ENCODE measurements at places on chromosomes 7 and 10.

DNA sequence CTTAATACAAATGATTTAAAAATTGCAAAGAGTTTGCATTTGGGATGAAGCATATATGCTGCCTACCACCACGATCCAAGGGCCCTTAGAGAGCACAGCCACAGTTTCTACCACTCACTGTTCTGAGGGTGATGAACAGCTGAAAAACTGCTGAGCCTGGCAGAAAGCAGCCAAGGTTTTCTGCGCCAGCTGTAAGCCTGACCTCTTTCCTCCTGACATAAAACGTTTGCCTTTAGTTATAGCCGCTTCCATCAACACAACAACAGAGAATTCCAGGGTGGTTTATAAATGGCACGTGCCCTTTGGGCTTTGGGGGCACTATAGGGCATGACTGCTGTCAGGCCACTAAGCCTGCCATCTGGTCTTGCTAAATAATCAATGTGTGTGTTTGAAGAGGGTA lies 222.8 kb downstream of the RELN start:
- H3K27ac ChIP-seq, result no peak overlapping the region
- no peaks in the 10 kb centered on the region for H3K4me1 ChIP-seq
- H3K4me3 ChIP-seq, result no peak overlapping the region
- no peaks in the 10 kb centered on the region for H3K27me3 ChIP-seq
- no peaks in the 10 kb centered on the region for H3K36me3 ChIP-seq

DNA sequence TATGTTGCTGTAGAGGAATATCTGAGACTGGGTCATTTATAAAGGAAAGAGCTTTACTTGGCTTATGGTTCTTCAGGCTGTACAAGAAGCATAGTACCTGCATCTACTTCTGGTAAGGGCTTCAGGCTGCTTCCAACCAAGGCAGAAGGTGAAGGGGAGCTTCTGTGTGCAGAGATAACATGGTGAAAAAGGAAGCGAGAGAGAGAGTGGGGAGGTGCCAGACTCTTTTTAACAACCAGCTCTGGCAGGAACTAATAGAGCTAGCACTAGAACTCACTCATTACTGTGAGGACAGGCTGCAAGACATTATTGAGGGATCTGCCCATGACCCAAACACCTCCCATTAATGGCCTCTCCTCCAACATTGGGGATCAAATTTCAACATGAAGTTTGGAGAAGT lies 94.5 kb downstream of the KIF20B start:
- H3K27me3 ChIP-seq, result peaks cover 4% of the 10 kb centered on the region
- no peak overlapping the region for H3K27ac ChIP-seq
- H3K4me3 ChIP-seq, result no peak overlapping the region
- no peak for DNase-seq
- no peaks in the 10 kb centered on the region for H3K4me1 ChIP-seq

DNA sequence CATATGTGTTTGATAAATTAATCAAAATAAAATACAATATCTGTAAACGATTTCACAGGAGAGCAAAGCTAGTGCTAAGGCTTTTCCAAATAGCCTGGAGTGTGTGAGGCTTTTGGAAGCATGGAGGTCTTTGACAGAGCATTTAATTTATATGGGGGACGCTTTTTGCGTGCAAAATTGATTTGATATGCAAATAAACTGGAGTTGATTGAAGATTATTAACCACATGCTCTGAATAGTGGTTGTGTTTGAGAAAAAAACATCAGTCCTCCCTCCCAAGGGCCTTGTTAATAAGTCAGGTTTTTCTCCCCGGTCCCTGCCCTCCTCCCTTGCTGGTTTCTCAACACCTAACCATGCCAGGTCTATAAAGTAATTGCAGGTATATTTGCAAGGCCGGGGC lies 85.1 kb upstream of the FGFR2 start:
- DNase-seq, result no peak
- H3K4me1 ChIP-seq, result no peaks in the 10 kb centered on the region
- H3K27ac ChIP-seq, result no peak overlapping the region
- H3K27me3 ChIP-seq, result no peaks in the 10 kb centered on the region
- H3K36me3 ChIP-seq, result no peaks in the 10 kb centered on the region

- peaks cover 20% of the 10 kb centered on the region for H3K27me3 ChIP-seq
- H3K4me3 ChIP-seq, result no peak overlapping the region
- H3K36me3 ChIP-seq, result no peaks in the 10 kb centered on the region
- H3K4me1 ChIP-seq, result peaks cover 18% of the 10 kb centered on the region
Observed at GRCh38 chr10:132575320-132576201, 38.0 kb downstream of the INPP5A start.

DNA sequence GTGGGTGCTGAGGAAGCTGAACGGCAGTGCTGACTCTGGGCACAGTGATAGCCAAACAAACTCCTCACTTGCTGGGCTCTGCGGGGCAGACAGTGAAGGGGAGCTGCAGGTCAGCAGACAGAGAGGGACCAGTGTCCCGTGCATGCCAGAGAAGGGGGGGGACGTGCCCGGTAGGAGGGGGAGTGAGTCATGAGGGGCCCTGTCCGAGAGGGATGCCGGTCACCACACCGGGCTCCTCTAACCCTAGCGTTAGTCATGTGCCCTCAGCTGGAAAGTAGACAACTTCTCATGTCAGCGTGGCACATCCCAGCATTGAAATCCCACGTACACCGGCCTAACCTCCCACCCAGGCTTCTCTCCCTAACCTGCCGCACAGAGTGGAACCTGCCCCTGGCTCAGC lies 117.1 kb upstream of the DPP6 start:
- no peaks in the 10 kb centered on the region for H3K27me3 ChIP-seq
- H3K27ac ChIP-seq, result no peak overlapping the region
- no peaks in the 10 kb centered on the region for H3K4me1 ChIP-seq
- DNase-seq, result no peak

DNA sequence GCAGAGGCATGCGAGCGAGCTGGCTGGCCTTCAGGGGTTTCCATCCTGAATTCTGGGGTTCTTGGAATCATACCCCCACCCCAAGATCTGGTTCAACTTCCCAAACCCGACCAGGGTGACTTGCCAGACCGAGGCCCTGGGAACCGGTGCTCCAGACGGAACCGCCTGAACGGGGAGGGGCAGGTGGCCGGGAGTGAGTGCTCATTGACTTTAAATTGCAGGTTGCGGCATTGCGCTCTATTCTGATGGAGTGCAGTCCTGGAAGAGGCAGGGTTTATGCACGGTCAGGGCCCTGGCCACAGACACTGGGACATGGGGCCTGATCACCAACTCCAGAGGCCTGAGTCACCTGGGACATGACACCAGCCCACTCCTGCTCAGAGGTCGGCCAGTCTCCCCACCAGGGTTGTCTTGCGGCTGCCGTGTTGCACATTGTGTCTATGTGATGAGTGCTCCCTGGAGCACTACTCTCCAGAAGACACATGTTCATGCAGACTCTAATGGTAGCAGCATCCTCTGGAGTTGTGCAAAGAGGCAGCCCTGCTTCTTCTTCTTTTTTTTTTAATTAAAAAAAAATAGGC lies 5.8 kb upstream of the DDIT4 start:
- no peak for DNase-seq
- H3K27me3 ChIP-seq, result peaks cover 5% of the 10 kb centered on the region
- H3K36me3 ChIP-seq, result peaks cover 2% of the 10 kb centered on the region
- H3K27ac ChIP-seq, result no peak overlapping the region
- no peak overlapping the region for H3K4me3 ChIP-seq

GRCh38 chr10:7826971-7827370 lies 8.7 kb downstream of the TAF3 start:
- no peak for DNase-seq
- no peak overlapping the region for H3K27ac ChIP-seq
- peaks cover 4% of the 10 kb centered on the region for H3K4me1 ChIP-seq

Measured in activated naive CD4-positive, alpha-beta T cell treated with anti-CD3 and anti-CD28 coated beads, Interleukin-2, amount 10 ng/mL, durations not matched to agents 7 days and 5 days (primary cell).